Activated CD4-positive, alpha-beta memory T cell treated with anti-CD3 and anti-CD28 coated beads, Interleukin-2, amount 10 ng/mL, durations not matched to agents 7 days and 5 days (primary cell): ENCODE measurements at places on chromosomes 5 and 9. TPM values are rescaled to one million over a fixed set of nuclear protein-coding genes. Genes with fewer than 3 reads are reported as not detected.

DNA sequence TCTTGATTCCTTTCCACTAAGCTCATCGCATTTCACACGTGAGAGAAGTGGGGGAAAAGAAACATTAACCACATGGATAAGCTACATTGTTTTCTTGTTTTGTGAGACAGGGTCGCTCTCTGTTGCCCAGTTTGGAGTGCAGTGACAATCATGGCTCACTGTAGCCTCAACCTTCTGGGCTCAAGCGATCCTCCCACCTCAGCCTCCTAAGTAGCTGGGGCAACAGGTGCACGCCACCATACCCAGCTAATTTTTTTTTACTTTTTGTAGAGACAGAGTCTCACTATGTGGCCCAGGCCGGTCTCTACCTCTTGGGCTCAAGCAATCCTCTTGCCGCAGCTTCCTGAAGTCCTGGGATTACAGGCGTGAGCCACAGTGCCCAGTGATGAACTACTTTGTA lies 2.8 kb downstream of the OTULIN start:
- H3K27me3 ChIP-seq, result no peaks in the 10 kb centered on the region
- H3K4me3 ChIP-seq, result peak overlapping the region; percentile 88
- H3K27ac ChIP-seq, result peak overlapping the region; percentile 94
- H3K4me1 ChIP-seq, result peaks cover 75% of the 10 kb centered on the region

GRCh38 chr5:123115020-123115419 lies 26.0 kb downstream of the PRDM6 start:
- no peak overlapping the region for H3K4me3 ChIP-seq
- no peak for DNase-seq
- no peaks in the 10 kb centered on the region for H3K36me3 ChIP-seq
- H3K4me1 ChIP-seq, result no peaks in the 10 kb centered on the region
- no peak overlapping the region for H3K27ac ChIP-seq

The TLX3 gene
- total RNA-seq, result not detected

- H3K27ac ChIP-seq, result no peak overlapping the region
- no peak for DNase-seq
- no peak overlapping the region for H3K4me3 ChIP-seq
- H3K4me1 ChIP-seq, result no peaks in the 10 kb centered on the region
- no peaks in the 10 kb centered on the region for H3K27me3 ChIP-seq
Observed at GRCh38 chr9:131959056-131959455, 120.6 kb downstream of the MED27 start.
